ENCODE measurements at places on chromosomes 11 and 22. TPM values are rescaled to one million over a fixed set of nuclear protein-coding genes. Genes with fewer than 3 reads are reported as not detected.

Gene SAA1
- total RNA-seq: 818 TPM

Gene FAM180B
- total RNA-seq: 11.2 TPM

Gene MMP3
- 23.9 TPM for total RNA-seq

Gene C11orf91
- total RNA-seq: not detected

Gene SMDT1
- total RNA-seq: 16.2 TPM

Gene GALNT18
- 14.7 TPM for total RNA-seq
